ENCODE measurements at places on chromosomes 1 and 21. TPM values are rescaled to one million over a fixed set of nuclear protein-coding genes. Genes with fewer than 3 reads are reported as not detected.

UTS2 gene
- 3.6 TPM for total RNA-seq

LCE1C gene
- not detected for total RNA-seq

ATP5IF1 gene
- 89.1 TPM for total RNA-seq

IFI6 gene
- 247 TPM for total RNA-seq

ZNF648 gene
- 3.1 TPM for total RNA-seq

NTRK1 gene
- total RNA-seq = 13.5 TPM

NADK gene
- total RNA-seq = 40.4 TPM

KCNQ4 gene
- total RNA-seq = 1.7 TPM

LIN28A gene
- total RNA-seq = not detected

SAMD13 gene
- 5.7 TPM for total RNA-seq

SPATA6 gene
- total RNA-seq = 71.1 TPM

C1orf87 gene
- total RNA-seq = 1.1 TPM

ZNF683 gene
- total RNA-seq = not detected

CD5L gene
- total RNA-seq = not detected

CFHR2 gene
- total RNA-seq = not detected

SLC35F3 gene
- total RNA-seq = 13.5 TPM

NR5A2 gene
- total RNA-seq = 2.8 TPM

TMEM167B gene
- total RNA-seq = 45.2 TPM

KISS1 gene
- total RNA-seq = not detected

OVAAL gene
- not detected for total RNA-seq

ZNF670 gene
- total RNA-seq = 6.7 TPM

GJB5 gene
- not detected for total RNA-seq

ARHGEF2 gene
- total RNA-seq = 64.6 TPM

OR2T10 gene
- total RNA-seq = not detected

PTCH2 gene
- 2.0 TPM for total RNA-seq

RNU1-2 gene
- 4,182 TPM for total RNA-seq

PTGS2 gene
- 3.4 TPM for total RNA-seq

LRP8 gene
- 36.7 TPM for total RNA-seq

PIGM gene
- 8.8 TPM for total RNA-seq

NDUFV3 gene
- total RNA-seq = 44.0 TPM

INSRR gene
- 5.2 TPM for total RNA-seq

GPR61 gene
- total RNA-seq = 10.3 TPM

FAM43B gene
- total RNA-seq = 3.0 TPM

IL12RB2 gene
- 0.66 TPM for total RNA-seq

CTTNBP2NL gene
- total RNA-seq = 17.0 TPM

TMEM240 gene
- total RNA-seq = 12.3 TPM

NUAK2 gene
- total RNA-seq = 2.8 TPM

PSMG1 gene
- 34.4 TPM for total RNA-seq

GUCA2A gene
- not detected for total RNA-seq

CATSPERE gene
- 3.1 TPM for total RNA-seq

PAFAH2 gene
- total RNA-seq = 11.1 TPM

ZFP69B gene
- total RNA-seq = 8.6 TPM

INAVA gene
- total RNA-seq = 5.7 TPM

GSTM3 gene
- total RNA-seq = 154 TPM
